ENCODE measurements at places on chromosomes 7 and 10.

- no peak for DNase-seq
Observed at GRCh38 chr10:36700123-36700522, 425.3 kb upstream of the ANKRD30A start.

- DNase-seq, result no peak
Observed at GRCh38 chr10:55867848-55868247, 493.2 kb downstream of the ZWINT start.

GRCh38 chr10:22593636-22594198 is 120.7 kb downstream of the PIP4K2A start:
- no peak for DNase-seq

DNA sequence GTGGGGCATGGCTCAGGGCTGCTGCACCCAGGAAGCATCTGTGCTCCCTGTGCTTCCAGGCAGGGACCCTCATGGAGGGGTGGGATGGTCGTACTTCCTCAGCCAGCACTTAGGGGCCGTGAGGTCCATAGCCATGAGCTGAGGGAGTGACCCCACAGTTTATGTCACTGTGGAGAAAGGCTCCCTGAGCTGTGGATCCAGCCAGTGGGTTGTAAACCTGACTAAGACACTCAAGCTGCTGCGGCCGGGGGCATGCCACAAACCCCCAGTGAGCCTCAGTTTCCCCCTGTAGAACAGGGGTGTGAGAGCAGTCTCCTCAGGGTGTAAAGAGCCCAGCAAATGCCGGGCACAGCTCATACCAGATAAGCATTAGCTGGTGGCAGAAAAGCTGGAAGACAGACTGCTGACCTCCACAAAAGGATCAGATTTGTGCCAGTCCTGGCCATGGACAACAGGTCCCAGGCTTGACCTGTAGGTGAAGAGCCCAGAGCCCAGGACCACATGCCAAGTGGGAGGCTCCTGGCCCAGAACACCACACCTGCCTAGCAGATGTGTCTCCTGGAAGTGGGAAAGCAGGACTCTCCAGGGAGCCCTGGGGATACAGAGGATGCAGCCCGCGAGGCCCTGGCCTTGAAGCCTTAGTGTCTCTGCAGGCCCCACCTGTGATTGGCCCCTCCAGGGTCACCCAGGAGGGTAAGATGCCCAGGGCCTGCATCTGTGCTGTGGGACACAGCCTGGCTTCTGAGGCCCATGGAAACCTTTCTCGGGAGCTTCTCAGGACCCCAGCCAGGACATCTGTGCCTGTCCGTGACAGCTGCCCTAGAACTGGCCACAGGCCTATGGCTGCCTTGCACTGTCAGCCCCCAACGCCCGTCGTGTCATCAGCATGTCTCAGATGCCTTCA is 78.1 kb upstream of the RET start:
- no peak for DNase-seq

- no peak for DNase-seq
Observed at GRCh38 chr7:29115130-29115687, 31.1 kb downstream of the CPVL start.

DNA sequence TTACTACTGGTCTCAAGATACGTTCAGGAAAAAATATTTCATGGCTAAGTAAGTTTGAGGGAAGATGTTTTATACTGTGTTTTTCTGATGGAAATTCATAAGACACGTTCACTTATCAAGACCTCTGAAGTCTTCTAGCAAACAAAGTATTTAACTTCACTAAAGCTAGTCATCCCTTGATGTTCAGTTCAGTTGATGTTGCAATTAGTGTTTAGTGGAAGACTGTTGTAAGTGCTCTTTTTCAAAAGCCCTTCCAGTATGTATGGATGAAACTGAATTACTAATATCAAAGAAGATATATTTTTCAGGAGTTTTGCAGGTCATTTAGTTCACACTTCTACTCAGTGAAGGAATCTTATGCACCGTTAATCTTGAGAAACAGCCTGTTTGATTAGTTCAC is 25.1 kb downstream of the CUL1 start:
- no peak for DNase-seq

DNA sequence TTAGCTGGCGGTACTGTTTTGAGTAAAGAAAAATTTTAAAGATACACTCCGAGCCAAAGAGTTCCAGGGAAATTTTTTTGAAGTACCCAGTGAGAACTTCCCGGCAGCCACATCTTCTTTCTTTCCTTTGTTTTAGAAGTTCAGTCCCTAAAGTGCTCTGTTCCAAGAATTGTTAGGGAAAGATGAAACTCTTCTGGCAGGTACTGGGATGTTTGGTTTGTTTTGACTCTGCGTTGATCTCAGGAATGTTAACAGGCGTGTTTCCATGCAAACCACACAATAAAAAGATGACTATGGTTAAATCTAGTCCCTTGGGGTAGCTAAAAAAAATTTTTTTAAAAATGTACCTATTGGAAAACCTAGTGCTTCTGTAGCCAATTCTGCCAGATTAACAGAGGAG is 224.7 kb upstream of the PHYHIPL start:
- no peak for DNase-seq

DNA sequence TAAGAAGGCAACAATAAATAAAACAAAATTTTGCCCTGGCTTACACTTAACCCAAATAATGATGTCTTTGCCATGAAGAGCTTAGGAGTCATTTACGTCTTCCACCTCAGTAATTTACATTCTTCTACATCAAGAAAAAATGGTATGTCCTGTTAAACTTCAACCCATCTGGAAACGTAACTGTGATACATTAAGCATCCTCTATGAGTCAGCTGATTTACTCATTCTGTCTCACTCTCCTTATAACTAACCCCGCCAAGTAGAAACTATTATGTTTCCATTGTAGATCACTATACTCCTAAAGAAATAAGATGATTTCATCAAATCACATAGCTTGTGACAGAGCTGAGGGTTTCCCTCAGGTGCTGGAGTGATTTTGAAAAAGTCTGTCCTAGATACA is 330.7 kb downstream of the CDC14C start:
- no peak for DNase-seq

GRCh38 chr10:4851176-4851575 is 25.2 kb downstream of the AKR1E2 start:
- no peak for DNase-seq

GRCh38 chr7:23467806-23468525 is 2.3 kb downstream of the IGF2BP3 start:
- DNase-seq, result no peak

- no peak for DNase-seq
Observed at GRCh38 chr10:78997635-78998618, 70.8 kb upstream of the ZMIZ1 start.

GRCh38 chr10:123782549-123782948 is 109.1 kb downstream of the CPXM2 start:
- DNase-seq, result no peak

DNA sequence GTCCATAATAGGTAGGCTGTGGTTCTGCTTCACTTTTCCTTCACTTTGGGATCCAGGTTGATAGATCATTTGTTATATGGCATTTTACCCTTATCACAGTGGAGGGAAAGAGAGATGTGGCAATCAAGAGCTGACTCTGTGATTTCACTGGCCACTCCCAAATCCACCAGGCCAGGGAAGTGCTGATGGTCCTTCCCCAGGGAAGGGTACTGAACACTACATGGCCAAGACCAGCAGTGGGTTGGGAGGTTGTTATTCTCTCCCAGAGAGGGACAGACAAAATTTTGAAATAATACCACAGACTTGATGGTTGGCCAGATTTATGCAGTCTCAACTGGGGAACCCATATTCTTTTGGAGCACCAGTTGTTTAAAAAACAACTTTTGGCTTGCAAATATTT is 102.5 kb downstream of the SND1 start:
- DNase-seq, result no peak

- peak; percentile 43 for DNase-seq
Observed at GRCh38 chr10:103416436-103417147, 20.2 kb downstream of the PDCD11 start.

All from activated naive CD4-positive, alpha-beta T cell treated with Interleukin-2 at 50 U/mL for 16 hours (primary cell).